ENCODE measurements at places on chromosomes 5 and 9.

DNA sequence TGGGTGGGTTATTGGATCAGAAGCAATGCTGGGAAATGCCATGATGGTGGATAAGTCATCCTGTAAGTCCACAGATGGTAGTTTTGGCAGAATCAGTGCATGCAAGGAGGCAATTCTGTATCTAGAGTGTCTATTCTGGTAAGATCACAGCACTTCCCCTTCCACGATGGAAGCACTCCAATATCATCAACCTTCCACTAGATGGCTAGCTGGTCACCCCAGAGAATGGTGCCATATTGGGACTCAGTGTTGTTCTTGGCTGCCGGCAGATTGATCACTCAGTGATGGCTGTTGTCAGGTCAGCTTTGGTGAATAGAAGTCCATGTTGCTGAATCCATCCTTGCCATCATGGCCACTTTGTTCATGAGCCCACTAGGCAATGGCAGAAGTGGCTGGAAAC lies 553.5 kb downstream of the CSNK1G3 start:
- no peak for DNase-seq

GRCh38 chr9:121217609-121218292 lies 16.1 kb upstream of the RAB14 start:
- DNase-seq: no peak

DNA sequence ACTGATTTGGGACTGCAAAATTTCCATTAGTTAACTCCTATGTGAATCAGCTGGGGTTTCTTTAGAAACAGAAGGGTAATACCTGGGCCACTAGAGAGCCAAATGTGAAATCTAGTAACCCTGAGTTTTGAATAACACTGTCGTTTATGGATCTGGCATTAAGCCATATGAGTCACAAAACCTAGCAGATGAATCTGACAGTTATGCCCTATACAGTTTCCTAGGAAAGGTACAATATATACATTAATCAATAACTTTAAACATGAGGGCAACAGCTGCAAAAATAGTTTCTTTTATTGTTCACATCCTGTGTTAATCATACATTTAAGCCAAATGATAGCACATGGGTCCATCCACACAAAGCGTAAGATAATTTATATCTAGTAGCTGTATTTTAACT lies 56.9 kb downstream of the PAM start:
- no peak for DNase-seq

DNA sequence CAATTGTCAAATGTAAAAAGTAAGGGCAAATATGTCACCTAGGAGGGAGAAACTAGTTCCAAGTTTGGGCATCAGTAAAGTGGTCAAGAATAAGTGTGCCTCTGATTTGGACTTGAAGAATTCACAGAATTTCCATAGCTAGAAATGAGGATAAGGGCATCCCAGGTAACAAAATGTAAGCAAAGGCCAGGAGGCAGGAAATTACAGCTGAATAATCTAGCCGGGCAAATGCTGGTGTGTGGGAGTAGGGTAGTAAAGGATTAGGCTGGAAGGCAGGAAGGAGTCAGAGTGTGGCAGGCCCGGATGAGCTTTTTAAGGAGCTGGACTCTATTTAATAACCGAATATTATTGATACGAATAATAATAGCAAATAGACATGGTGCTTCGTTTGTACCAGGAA lies 144.9 kb upstream of the EGFLAM start:
- no peak for DNase-seq

DNA sequence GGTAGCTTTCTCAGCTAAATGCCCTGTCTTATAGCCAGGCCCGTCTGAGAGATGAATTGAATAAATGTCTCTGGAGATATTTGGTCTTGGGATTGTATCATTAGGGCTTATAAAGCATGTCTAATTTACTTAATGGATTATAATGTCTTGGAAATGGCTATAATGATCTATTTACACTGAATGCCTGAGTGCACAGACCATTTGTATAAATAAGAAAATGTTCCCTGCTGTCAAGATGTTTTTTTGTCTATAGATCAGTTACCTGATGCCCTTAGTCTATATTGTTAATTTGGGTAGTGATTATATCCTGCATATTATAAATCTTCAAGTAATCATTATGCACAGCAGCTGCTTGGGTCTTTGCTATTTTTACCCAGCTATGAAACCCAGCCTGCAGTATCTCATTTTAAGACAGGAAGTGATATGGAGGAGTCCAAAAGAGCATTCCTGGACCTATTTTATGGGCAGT lies 112.9 kb upstream of the ACTBL2 start:
- DNase-seq: no peak

DNA sequence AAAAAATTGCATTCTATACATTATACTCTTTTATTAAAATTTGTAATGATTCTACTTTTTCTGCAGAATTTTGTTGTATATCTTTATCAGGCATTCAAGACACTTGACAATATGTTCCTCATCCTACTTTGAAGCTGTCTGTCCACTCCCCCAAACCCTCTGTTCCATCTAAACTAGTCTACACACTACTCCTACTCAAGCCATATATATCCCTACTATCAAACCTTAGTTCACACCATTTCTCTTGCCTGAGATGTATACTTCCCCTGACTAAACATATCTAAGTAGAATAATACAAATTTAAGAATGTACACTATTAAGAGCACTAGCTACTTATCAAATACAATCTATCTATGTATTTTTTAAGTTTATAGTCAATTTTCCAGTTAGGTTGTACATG lies 107.1 kb upstream of the FTMT start:
- DNase-seq: no peak

DNA sequence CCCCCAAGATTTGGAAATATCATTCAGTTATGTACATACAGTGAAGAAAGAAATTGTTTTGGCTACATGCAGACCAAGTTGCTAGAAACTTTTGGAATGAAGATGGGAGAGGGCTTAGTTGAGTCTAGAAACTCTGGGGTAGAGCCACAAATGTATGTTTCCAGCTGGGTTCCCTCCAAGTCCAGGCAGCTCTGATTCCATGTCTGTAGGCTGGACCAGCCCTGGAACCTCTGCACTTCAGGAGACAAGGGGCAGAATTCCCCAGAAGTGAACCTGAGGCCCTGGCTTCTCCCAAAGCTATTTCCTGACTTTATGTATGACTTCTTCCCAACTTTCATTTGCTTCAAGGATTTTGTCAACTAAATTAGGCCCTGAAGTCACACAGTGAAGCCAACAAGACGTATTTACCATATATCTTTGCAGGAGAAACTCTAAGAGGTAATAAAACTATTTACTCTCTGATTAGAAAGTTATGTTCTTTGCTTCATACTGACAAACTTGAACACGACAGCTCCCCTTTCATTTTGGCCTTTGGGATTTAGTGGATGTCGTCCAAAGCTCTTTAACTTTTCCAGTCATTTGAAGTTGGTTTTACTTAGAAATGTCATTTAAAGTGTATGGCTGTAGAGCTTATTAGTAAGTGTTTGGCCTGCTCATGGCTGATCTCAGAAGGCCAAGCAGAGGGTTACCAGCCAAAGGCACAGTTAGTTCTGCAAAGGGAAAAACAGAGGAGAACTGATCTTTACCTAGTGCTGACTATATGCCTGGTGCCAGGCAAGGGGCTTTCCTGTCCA lies 152.0 kb upstream of the SLC28A3 start:
- no peak for DNase-seq

- DNase-seq: no peak
Measured at GRCh38 chr9:5866272-5866671, 24.4 kb upstream of the MLANA start.

- no peak for DNase-seq
Measured at GRCh38 chr9:121383715-121384114, 13.7 kb upstream of the STOM start.

- DNase-seq: no peak
Measured at GRCh38 chr9:127628758-127629467, 16.8 kb downstream of the STXBP1 start.

- no peak for DNase-seq
Measured at GRCh38 chr5:111143910-111144309, 51.8 kb downstream of the WDR36 start.

DNA sequence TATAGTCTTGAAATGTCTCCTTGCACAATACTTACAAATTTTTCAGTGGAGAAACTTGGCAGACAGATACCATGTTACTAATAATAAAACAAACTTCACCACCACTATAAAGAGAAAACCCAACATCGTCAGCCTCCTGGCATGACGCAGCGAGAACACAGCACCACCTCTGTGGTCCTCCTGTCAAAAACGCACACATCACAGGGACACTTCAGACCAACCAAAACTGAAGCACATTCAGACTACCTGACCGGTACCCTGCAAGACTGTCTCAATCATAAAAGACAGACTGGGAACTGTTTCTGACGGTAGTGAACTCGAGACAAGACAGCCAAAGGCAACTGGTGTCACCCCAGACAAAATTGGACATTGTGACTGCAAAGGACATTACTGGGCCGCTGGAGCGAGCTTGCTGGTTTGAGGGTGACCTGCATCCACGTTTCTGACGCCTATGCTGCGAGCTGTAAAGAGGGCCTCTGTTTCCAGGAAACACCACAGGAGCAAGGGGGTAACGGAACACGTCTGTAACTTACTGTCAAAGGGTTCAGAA lies 34.4 kb downstream of the NSUN2 start:
- DNase-seq: no peak

- no peak for DNase-seq
Measured at GRCh38 chr5:143244000-143244736, 159.3 kb downstream of the NR3C1 start.

- no peak for DNase-seq
Measured at GRCh38 chr5:65802820-65803219, 80.8 kb downstream of the NLN start.

- DNase-seq: no peak
Measured at GRCh38 chr5:168014433-168015123, 276.9 kb upstream of the WWC1 start.

- no peak for DNase-seq
Measured at GRCh38 chr5:14399054-14399692, 182.4 kb upstream of the OTULINL start.
